ENCODE measurements at places on chromosomes 1 and 21.

DNA sequence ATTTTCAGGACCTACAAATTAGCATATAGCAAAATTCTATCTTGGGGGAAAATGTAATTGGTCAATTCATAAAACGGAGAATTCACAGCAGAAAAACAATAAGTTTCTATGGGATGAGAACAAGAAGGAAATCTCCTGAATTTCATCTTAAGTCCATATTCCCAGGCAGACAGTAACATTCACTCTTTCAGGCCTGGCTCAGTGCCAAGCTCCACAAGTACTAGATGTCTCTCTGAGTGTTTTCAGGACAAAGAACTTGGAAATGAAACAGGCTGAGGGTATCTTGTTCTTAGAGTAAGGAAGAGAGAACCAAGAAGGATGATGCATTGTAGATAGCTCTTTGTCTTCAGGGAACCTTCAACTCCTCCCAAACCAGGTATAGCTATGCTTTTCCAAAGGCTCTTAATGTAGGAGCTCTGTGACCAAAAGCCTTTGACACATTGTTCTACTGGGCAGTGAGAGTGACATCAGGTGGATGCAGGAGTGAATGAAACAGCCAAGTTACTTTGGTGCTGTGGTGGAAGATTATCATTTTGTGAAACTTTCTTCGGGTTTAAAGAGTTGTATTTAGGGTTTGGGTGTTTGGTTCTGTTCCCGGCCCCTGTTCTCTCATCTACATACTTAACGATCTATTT lies 298.3 kb downstream of the GPATCH2 start:
- DNase-seq: no peak

DNA sequence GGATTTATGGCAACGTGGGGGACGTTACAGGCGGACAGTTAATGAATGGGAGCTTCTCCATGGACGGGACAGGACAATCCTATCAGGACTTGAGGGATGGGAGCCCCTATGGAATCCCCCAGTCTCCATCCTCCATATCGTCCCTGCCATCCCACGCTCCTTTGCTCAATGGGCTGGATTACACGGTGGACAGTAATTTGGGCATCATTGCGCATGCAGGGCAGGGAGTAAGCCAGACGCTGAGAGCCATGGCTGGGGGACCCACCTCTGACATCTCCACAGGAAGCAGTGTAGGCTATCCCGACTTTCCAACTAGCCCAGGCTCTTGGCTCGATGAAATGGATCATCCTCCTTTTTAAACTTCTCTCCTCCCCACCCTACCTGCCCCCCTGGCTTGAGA lies 44.2 kb downstream of the LHX4 start:
- no peak for DNase-seq

- DNase-seq: no peak
Measured at GRCh38 chr21:38186661-38187270, 70.0 kb upstream of the KCNJ15 start.

- no peak for DNase-seq
Measured at GRCh38 chr1:45322486-45323040, 4.1 kb upstream of the HPDL start.

DNA sequence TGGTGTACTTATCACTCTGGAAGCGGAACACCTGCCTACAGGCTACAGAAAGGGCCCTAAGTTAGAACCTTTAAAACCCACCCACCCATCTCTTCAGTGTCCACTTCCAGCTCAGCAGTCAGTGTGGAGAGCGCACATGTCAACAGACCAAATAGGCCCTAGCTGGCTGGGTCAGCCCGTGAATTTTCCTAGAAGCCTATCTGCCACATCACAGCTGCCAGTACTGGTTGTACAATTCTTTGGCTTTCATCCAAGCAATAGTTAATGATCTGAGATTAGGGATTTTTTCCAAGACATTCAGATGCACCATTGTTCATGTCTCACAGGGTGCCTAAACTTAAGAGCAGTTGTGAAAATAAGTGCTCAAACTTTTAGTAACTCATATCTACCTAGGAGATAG lies 197.1 kb downstream of the KCNK2 start:
- DNase-seq: no peak
